ENCODE measurements at places on chromosomes 12 and 14. TPM values are rescaled to one million over a fixed set of nuclear protein-coding genes. Genes with fewer than 3 reads are reported as not detected.

Gene OASL
- 9.8 TPM for polyA plus RNA-seq

Gene TNFAIP2
- not detected for polyA plus RNA-seq

Gene SCN8A
- 0.04 TPM for polyA plus RNA-seq

Gene AICDA
- polyA plus RNA-seq: not detected

Gene IL22
- polyA plus RNA-seq: 0.67 TPM

Gene KLHL33
- polyA plus RNA-seq: not detected

Gene CLEC1A
- not detected for polyA plus RNA-seq

Gene TBC1D30
- not detected for polyA plus RNA-seq

DNA sequence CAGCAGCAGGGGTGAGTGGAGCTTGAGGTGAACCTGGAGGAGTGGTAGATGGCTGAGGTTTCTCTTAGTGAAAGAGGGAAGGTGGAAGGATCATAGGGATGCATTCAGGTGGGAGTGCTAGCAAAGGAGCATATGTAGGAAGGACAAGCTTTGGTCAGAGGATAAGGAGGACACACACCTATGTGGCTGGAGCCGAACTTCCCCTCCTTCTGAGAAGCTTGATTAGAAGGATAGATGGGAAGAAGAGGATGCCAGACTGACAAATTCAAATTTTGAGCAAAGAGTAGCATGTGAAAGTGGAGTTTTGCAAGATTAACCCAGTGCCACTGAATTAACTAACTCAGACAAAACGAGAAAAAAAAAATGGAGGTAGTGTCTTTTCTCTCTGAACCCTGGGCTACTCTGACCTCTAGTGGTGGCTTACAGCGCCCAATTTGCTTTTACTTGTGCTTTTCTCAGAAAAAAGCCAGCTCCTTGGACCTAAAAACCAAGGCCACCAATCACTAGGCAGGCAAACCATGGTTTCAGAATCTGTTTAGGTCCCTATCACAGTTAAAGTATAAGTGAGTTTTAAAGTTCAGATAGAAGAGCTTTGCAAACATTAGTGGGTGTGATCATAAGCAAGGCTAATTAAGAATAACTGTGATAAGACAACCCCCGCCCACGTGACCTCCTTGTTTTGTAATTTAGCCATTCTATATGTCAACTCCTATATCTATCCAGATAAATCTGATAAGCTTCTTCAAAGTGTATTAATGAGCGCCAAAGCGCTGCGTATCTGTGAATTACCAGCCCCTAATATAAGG, 15.5 kb downstream of the EMP1 start:
- H3K27ac ChIP-seq: no peak overlapping the region
- DNase-seq: peak; percentile 74
- H3K27me3 ChIP-seq: no peaks in the 10 kb centered on the region
- no peaks in the 10 kb centered on the region for H3K36me3 ChIP-seq
- no peak overlapping the region for H3K4me3 ChIP-seq

DNA sequence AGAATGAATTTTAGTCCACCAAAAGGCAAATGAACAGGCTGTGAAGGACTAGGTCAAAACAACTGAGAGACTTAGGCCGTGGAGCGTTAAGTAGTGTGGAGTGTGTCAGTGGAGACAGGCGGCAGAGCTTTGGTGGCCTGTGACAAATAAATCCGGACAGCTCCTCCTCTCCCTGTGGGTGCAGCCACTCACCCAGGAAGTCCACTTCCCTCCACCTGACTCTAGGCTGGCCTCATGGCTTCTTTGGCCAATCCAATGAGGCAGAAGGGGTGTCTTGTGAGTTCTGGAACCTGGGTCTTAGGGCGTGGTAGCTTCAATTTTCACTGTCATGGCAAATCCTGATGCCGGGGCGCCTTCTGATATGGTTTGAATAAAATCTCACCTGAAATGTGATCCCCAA, 180.9 kb upstream of the C14orf180 start:
- H3K27me3 ChIP-seq: no peaks in the 10 kb centered on the region
- no peak overlapping the region for H3K27ac ChIP-seq
- H3K36me3 ChIP-seq: no peaks in the 10 kb centered on the region
- no peak overlapping the region for H3K4me3 ChIP-seq
- H3K4me1 ChIP-seq: peaks cover 51% of the 10 kb centered on the region
- DNase-seq: no peak

DNA sequence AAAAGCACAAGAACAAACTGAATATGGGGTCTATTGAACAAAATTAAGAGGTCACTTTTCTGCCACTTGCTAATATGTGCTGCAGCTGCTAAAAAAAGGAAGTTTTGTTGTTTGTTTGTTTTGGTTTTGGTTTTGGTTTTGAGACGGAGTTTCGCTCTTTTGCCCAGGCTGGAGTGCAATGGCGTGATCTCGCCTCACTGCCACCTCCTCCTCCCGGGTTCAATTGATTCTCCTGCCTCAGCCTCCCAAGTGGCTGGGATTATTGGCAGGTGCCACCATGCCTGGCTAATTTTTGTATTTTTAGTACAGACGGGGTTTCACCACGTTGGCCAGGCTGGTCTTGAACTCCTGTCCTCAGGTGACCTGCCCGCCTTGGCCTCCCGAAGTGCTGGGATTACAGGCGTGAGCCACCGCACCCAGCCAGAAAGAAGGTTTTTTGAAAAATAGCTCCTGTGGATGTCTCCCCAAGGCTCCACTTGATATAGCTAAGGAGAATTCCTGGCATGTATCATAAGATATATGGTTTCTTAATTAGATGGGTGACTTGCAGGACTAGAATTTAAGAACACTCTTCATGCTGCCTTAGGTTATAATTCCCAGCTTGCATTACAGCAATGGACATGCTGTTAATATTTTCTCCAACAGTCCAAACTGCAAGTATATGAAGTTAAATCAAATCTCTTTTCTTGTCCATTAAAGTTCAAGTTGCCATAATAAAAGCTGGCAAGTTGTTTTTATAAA, 237.6 kb upstream of the AMIGO2 start:
- no peaks in the 10 kb centered on the region for H3K27me3 ChIP-seq
- H3K36me3 ChIP-seq: no peaks in the 10 kb centered on the region
- H3K4me1 ChIP-seq: peaks cover 38% of the 10 kb centered on the region
- DNase-seq: peak; percentile 20

GRCh38 chr12:131610181-131610580, 100.7 kb upstream of the SFSWAP start:
- no peaks in the 10 kb centered on the region for H3K36me3 ChIP-seq
- no peaks in the 10 kb centered on the region for H3K27me3 ChIP-seq

GRCh38 chr12:91094957-91095356, 16.3 kb downstream of the LUM start:
- H3K36me3 ChIP-seq: no peaks in the 10 kb centered on the region
- H3K4me1 ChIP-seq: no peaks in the 10 kb centered on the region
- H3K4me3 ChIP-seq: no peak overlapping the region
- no peak overlapping the region for H3K27ac ChIP-seq
- no peak for DNase-seq

DNA sequence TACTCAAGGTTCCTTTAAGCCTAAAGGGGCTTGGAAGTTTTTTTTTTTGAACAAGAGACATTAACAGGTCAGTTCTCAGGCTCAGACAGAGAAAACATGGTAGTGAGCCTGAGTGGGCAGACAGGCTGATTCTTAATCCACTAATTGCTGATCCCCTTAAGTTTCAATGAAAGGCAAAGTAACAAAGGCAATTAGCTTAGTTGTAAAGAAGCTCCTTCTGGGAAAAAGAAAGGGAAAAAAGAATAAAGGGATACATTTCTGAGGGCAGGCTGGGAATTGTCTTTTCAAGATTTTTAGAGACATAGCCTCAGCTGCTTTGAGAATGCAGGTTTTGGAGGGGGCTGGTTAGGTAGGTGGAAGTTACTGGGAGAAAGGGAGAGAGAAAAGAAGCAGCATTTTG, 133.8 kb downstream of the CFAP54 start:
- H3K4me3 ChIP-seq: no peak overlapping the region
- no peaks in the 10 kb centered on the region for H3K4me1 ChIP-seq
- H3K36me3 ChIP-seq: no peaks in the 10 kb centered on the region

GRCh38 chr12:31002999-31003398, 70.7 kb upstream of the DDX11 start:
- H3K36me3 ChIP-seq: no peaks in the 10 kb centered on the region
- no peaks in the 10 kb centered on the region for H3K4me1 ChIP-seq
- H3K27ac ChIP-seq: no peak overlapping the region
- H3K4me3 ChIP-seq: no peak overlapping the region
- no peaks in the 10 kb centered on the region for H3K27me3 ChIP-seq

DNA sequence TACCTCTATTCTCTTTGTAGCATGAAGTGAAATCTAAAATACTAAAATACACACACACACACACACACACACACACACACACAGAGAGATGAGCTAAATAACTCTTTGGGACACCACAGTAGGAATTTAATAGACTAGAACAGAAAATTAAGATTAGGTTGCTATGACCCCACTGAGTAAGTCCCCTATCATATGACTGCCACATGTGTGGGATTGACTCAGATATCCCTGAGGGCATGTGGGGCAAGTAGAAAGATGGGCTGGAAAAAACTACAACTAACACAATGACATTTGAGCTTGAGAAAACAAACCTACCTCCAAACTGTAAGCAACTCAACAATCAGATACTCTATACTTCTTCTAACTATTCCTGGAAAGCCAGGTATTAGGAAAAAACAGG, 27.0 kb downstream of the SLC25A21 start:
- no peaks in the 10 kb centered on the region for H3K4me1 ChIP-seq
- no peak overlapping the region for H3K4me3 ChIP-seq
- H3K36me3 ChIP-seq: no peaks in the 10 kb centered on the region
- no peak overlapping the region for H3K27ac ChIP-seq
- DNase-seq: no peak

DNA sequence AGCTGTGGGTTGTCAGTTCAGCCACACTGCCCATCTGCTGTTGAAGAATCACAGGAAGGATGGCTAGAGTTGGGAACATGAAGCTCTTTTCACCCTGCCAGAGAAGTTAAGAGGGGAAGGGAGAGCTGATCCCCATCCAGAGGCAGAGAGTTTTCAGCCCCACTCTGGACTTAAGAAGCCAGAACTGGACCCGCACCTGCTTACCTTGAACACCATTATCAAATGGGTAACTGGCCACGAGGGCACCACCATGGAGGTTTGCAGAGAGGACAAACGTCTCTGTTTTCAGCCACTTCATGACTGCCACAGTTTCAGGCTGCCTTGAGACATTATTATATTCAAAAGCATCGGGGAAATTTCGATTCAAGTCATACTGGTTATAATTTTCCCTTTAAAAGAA, 62.0 kb downstream of the MDM2 start:
- H3K27me3 ChIP-seq: no peaks in the 10 kb centered on the region
- no peak for DNase-seq
- no peak overlapping the region for H3K27ac ChIP-seq
- no peak overlapping the region for H3K4me3 ChIP-seq
- no peaks in the 10 kb centered on the region for H3K36me3 ChIP-seq

DNA sequence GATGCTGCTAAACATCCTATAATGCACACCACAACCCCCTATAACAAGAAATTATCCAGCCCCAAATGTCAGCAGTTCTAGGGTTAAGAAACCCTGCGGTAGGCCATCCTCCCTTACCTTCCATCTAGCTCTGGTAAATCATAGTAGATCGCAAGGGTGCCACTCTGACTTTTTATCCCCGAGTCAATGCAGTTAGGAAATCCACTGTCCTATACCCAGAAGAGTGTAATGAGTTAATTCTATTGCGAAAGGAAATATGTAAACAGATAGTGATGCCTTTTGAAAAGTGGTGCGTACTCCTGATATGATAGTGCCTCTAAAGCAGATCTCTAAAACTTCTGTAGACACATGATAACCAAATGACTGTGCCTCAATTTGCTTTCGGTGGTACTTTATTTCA, 29.8 kb downstream of the SCFD1 start:
- H3K36me3 ChIP-seq: peaks cover 32% of the 10 kb centered on the region
- DNase-seq: no peak
- H3K27ac ChIP-seq: no peak overlapping the region
- no peaks in the 10 kb centered on the region for H3K4me1 ChIP-seq
- H3K27me3 ChIP-seq: no peaks in the 10 kb centered on the region

GRCh38 chr14:22554498-22555383, 34.3 kb downstream of the DAD1 start:
- H3K36me3 ChIP-seq: peaks cover 32% of the 10 kb centered on the region
- no peak overlapping the region for H3K4me3 ChIP-seq
- peak; percentile 31 for DNase-seq
- H3K27ac ChIP-seq: peak overlapping the region; percentile 97

DNA sequence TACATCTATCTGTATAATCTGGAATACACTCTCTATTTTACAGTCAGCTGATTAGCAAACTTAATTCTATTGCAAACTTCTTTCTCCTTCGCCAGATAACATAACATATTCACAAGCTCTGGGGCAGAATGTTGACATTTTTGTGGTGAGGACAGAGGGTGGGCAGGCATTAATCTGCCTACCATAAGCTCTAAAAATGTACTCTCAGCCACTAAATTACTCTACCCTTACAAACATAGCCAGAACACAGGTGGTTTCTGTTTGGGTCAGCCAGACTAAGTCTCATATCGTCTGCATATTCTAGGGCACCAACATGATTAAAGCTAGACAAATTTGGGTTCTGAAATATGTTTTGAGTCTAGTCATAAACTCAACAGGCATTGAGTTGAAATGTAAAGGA, 90.1 kb downstream of the SLC6A15 start:
- H3K36me3 ChIP-seq: no peaks in the 10 kb centered on the region
- H3K4me3 ChIP-seq: no peak overlapping the region
- no peak overlapping the region for H3K27ac ChIP-seq
- DNase-seq: no peak
- H3K27me3 ChIP-seq: no peaks in the 10 kb centered on the region

- DNase-seq: no peak
- H3K4me1 ChIP-seq: peaks cover 18% of the 10 kb centered on the region
- H3K27me3 ChIP-seq: no peaks in the 10 kb centered on the region
- H3K27ac ChIP-seq: no peak overlapping the region
Measured at GRCh38 chr12:116113398-116114130, 163.9 kb downstream of the MED13L start.

- no peak overlapping the region for H3K27ac ChIP-seq
- DNase-seq: no peak
- H3K4me3 ChIP-seq: no peak overlapping the region
- no peaks in the 10 kb centered on the region for H3K36me3 ChIP-seq
- H3K4me1 ChIP-seq: no peaks in the 10 kb centered on the region
Measured at GRCh38 chr12:34340534-34341361, 318.5 kb downstream of the ALG10 start.

- H3K4me1 ChIP-seq: no peaks in the 10 kb centered on the region
- H3K36me3 ChIP-seq: no peaks in the 10 kb centered on the region
- no peak for DNase-seq
- H3K27ac ChIP-seq: no peak overlapping the region
- H3K27me3 ChIP-seq: no peaks in the 10 kb centered on the region
Measured at GRCh38 chr12:5518584-5519365, 86.9 kb downstream of the NTF3 start.

All from CD4-positive, alpha-beta memory T cell (primary cell).